ENCODE measurements at places on chromosomes 5 and 9. TPM values are rescaled to one million over a fixed set of nuclear protein-coding genes. Genes with fewer than 3 reads are reported as not detected.

The PPP3R2 gene
- not detected for total RNA-seq

The IL17B gene
- not detected for total RNA-seq

The FOXD4L5 gene
- total RNA-seq: not detected

The KCNV2 gene
- not detected for total RNA-seq

The FAM53C gene
- total RNA-seq: 22.9 TPM

The ALDOB gene
- not detected for total RNA-seq

The SHOC1 gene
- total RNA-seq: not detected

The BTNL8 gene
- not detected for total RNA-seq

The TIMD4 gene
- 1.6 TPM for total RNA-seq

The OR13C5 gene
- not detected for total RNA-seq

The F2R gene
- total RNA-seq: 49.9 TPM

Data from A549 treated with CpdA at 1 μM for 4 hours (cell line).